Naive B cell (primary cell): ENCODE measurements at places on chromosomes 1 and 21.
A peak's percentile ranks its signal among the peaks of the same experiment; 100 is the strongest.

- H3K27me3 ChIP-seq, result peaks cover 6% of the 10 kb centered on the region
- H3K36me3 ChIP-seq, result no peaks in the 10 kb centered on the region
- no peak for DNase-seq
- H3K4me1 ChIP-seq, result no peaks in the 10 kb centered on the region
- H3K27ac ChIP-seq, result no peak overlapping the region
These were observed 57.6 kb upstream of the FMO3 start for GRCh38 chr1:171032822-171033702.

GRCh38 chr1:193111641-193112090, 6.5 kb upstream of the GLRX2 start:
- no peaks in the 10 kb centered on the region for H3K36me3 ChIP-seq
- no peak overlapping the region for H3K27ac ChIP-seq
- no peak for DNase-seq
- H3K4me3 ChIP-seq, result no peak overlapping the region
- H3K4me1 ChIP-seq, result no peaks in the 10 kb centered on the region

DNA sequence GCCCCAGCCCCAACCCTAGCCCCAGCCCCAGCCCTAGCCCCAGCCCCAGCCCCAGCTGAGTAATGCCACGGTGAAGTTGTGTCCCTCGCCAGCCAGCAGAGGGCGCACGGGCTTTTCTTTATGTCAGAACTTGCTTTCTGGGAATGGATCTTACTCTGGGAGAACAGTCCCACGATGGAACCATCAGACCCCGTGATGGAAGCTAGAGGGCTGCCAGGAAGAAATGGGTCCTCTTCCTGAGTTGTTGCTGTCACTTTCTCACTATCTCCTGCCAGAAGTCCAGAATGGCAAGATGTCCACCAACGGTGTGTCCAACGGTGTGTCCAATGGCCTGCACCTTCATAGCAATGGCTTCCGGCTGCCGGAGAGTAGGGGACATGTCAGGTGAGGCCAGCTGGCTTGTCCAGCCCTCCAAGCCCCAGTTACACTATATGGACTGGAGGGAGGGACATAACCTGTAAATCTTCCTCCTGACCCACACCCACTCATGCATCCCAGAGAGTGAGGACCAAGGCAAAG, 25.1 kb upstream of the TMEM222 start:
- no peaks in the 10 kb centered on the region for H3K27me3 ChIP-seq
- peak; percentile 47 for DNase-seq
- peaks cover 11% of the 10 kb centered on the region for H3K4me1 ChIP-seq
- no peak overlapping the region for H3K4me3 ChIP-seq
- peaks cover 16% of the 10 kb centered on the region for H3K36me3 ChIP-seq
- no peak overlapping the region for H3K27ac ChIP-seq

DNA sequence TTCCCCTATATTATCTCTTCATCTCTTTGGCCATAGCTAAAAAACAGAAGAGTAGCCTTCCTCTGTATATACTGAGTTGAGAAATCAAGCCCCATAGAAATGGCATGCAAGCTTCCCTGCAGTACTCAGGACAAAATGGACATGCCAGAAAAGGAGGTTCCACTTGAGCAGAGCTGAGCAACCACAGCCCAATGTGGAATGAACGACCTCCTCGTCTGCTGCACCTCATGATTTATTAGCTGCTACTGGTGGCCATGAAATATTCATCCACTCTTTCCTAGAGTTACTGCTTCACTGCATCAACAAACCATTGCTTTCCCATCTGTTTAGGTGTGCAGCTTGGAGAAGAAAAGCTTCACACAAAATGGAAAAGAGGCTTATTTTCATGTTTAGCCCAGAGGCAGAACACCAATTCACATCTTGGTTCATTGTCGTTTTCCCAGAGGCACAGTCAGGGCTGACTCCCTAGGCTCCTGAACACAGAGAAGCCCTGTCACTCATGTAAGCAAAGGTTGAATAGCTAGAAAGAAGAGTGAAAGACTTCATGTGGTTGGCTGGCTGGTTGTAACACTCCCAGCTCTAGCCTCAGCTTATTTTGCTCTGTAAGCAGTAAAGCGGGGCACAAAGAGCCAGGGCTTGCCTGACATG, 148.0 kb downstream of the TSEN15 start:
- no peaks in the 10 kb centered on the region for H3K4me1 ChIP-seq
- DNase-seq, result no peak
- no peak overlapping the region for H3K4me3 ChIP-seq
- no peak overlapping the region for H3K27ac ChIP-seq
- no peaks in the 10 kb centered on the region for H3K36me3 ChIP-seq
- H3K27me3 ChIP-seq, result peaks cover 5% of the 10 kb centered on the region

DNA sequence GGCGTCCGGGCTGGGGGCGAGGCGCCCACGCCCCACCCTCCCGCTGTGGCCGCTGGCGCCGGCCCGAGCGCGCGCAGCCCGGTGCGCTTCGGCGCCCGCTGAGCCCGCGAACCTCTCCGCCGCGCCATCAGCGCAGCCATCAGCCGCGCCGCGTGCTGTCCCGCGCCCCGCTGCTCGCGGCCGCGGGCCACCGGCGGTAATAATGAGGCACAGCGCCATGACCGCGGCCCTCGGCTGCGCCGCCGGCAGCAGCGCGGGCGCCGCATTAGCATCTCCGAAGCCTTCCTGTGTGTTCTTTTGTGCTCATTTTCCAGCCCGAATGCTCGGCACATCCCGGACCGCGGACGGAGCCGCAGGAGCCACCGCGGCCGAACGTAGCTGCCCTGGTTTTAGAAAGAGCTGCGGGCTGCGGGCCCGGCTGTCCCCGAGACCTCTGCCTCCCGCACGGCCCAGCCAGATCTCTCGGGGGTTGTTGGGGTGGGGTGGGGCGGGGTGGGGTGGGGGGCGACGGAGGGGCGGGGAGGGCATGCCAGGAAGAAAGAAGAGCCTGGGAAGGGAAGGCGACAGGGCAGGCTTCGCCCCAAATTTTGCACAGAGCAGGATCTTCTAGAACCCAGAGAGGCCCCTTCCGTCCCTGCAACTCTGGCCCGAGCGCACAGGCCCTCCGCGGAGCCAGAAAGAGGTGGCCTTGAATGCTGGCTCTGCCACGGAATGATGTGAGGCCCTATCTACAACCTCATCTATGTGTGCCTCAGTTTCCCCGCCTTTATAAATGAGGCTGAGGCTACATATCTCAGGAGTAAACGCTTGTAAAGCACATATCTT, 55.3 kb downstream of the RRAGC start:
- H3K27ac ChIP-seq, result no peak overlapping the region
- no peak overlapping the region for H3K4me3 ChIP-seq
- H3K27me3 ChIP-seq, result peaks cover 88% of the 10 kb centered on the region
- H3K4me1 ChIP-seq, result no peaks in the 10 kb centered on the region
- no peak for DNase-seq

DNA sequence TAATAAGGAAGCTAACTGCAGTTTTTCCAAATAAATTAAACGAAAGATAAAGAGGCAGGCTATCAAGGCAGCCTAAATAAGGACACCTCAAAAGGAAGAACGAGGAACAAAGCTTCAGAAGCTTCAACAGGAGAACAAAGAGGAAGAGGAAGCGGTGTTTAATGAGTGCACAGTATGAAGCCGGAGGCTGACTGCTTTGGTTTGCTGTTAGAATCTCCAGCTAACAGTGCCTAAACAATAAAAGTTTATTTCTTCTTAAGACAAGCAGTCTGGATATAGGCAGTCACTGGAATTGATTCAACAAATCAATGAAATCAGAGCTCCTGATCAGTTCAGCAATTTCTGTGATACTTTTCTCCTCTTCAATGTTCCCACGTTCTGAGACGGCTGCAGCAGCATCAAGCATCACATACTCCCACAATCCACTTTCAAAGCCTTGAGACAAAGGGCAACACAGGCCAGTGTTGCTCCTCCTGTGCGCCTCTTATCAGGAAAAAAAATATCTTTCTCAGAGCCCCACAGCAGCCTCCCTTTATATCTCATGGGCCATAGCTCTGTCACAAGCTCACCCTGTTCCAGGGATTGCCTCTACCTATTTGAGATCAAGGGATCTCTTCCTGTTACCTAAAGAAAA, 365.6 kb upstream of the ST6GALNAC5 start:
- no peak overlapping the region for H3K4me3 ChIP-seq
- H3K36me3 ChIP-seq, result no peaks in the 10 kb centered on the region

GRCh38 chr1:234546387-234546704, 63.6 kb downstream of the IRF2BP2 start:
- H3K27ac ChIP-seq, result no peak overlapping the region
- no peaks in the 10 kb centered on the region for H3K36me3 ChIP-seq
- no peak overlapping the region for H3K4me3 ChIP-seq
- peaks cover 16% of the 10 kb centered on the region for H3K27me3 ChIP-seq
- no peak for DNase-seq
- no peaks in the 10 kb centered on the region for H3K4me1 ChIP-seq

GRCh38 chr1:4117196-4117595, 217.1 kb upstream of the C1orf174 start:
- no peak overlapping the region for H3K27ac ChIP-seq
- peaks cover 5% of the 10 kb centered on the region for H3K27me3 ChIP-seq
- no peak for DNase-seq
- no peak overlapping the region for H3K4me3 ChIP-seq

GRCh38 chr1:35033346-35033745, 1.6 kb upstream of the ZMYM6 start:
- H3K36me3 ChIP-seq, result no peaks in the 10 kb centered on the region
- no peak overlapping the region for H3K27ac ChIP-seq
- no peak overlapping the region for H3K4me3 ChIP-seq
- DNase-seq, result no peak
- peaks cover 23% of the 10 kb centered on the region for H3K4me1 ChIP-seq
- H3K27me3 ChIP-seq, result no peaks in the 10 kb centered on the region

- H3K4me3 ChIP-seq, result no peak overlapping the region
- no peaks in the 10 kb centered on the region for H3K27me3 ChIP-seq
- no peak for DNase-seq
- no peaks in the 10 kb centered on the region for H3K36me3 ChIP-seq
- peak overlapping the region; percentile 43 for H3K27ac ChIP-seq
- H3K4me1 ChIP-seq, result peaks cover 57% of the 10 kb centered on the region
These were observed 4.3 kb downstream of the STK40 start for GRCh38 chr1:36381405-36381804.

DNA sequence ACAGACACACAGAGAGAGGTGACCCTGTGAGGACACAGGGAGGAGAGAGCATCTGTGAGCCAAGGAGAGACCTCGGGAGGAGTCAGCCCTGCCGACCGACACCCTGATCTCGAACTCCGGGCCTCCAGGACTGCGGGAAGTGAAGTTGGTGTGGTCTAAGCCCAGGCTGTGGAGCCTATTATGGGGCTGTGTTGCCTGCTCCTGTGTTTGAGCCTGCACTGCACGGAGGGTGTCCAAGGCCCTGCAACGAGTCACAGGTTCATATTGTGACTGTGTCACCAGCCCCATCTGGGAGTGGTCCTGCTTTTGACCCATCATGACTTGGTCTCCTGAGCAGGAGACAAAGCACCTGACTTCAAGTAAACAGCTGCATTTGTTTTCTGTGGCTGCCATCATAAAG, 186.0 kb upstream of the AJAP1 start:
- DNase-seq, result no peak
- H3K36me3 ChIP-seq, result no peaks in the 10 kb centered on the region
- H3K27me3 ChIP-seq, result peaks cover 7% of the 10 kb centered on the region
- H3K4me3 ChIP-seq, result no peak overlapping the region
- H3K4me1 ChIP-seq, result no peaks in the 10 kb centered on the region

GRCh38 chr1:117580882-117581281, 25.0 kb upstream of the TENT5C start:
- no peak overlapping the region for H3K4me3 ChIP-seq
- no peaks in the 10 kb centered on the region for H3K27me3 ChIP-seq
- peaks cover 6% of the 10 kb centered on the region for H3K36me3 ChIP-seq
- no peak for DNase-seq

DNA sequence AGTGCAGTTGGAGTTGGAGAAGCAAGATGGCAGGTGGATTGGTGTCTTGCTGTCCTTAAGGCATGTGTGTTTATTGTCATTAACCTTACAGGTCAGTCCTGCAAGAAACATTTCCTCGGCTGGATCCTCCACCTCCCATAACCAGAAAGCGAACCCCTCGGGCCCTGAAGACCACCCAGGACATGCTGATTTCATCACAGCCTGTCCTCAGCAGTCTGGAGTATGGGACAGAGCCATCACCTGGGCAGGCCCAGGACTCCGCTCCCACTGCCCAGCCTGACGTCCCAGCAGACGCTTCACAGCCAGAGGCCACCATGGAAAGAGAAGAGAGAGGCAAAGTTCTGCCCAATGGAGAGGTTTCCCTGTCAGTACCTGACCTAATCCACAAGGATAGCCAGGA, 1.6 kb downstream of the C1orf226 start:
- no peaks in the 10 kb centered on the region for H3K4me1 ChIP-seq
- peaks cover 5% of the 10 kb centered on the region for H3K27me3 ChIP-seq
- no peak for DNase-seq
- H3K36me3 ChIP-seq, result no peaks in the 10 kb centered on the region
- no peak overlapping the region for H3K27ac ChIP-seq

- H3K27ac ChIP-seq, result no peak overlapping the region
- H3K36me3 ChIP-seq, result no peaks in the 10 kb centered on the region
- peaks cover 86% of the 10 kb centered on the region for H3K27me3 ChIP-seq
- DNase-seq, result no peak
- peaks cover 15% of the 10 kb centered on the region for H3K4me1 ChIP-seq
These were observed 3.1 kb upstream of the WNT3A start for GRCh38 chr1:228003461-228004330.

GRCh38 chr1:114330451-114330983, 176.8 kb upstream of the SYT6 start:
- H3K4me1 ChIP-seq, result no peaks in the 10 kb centered on the region
- peaks cover 32% of the 10 kb centered on the region for H3K27me3 ChIP-seq
- H3K27ac ChIP-seq, result no peak overlapping the region
- no peaks in the 10 kb centered on the region for H3K36me3 ChIP-seq
- DNase-seq, result no peak
- H3K4me3 ChIP-seq, result no peak overlapping the region

DNA sequence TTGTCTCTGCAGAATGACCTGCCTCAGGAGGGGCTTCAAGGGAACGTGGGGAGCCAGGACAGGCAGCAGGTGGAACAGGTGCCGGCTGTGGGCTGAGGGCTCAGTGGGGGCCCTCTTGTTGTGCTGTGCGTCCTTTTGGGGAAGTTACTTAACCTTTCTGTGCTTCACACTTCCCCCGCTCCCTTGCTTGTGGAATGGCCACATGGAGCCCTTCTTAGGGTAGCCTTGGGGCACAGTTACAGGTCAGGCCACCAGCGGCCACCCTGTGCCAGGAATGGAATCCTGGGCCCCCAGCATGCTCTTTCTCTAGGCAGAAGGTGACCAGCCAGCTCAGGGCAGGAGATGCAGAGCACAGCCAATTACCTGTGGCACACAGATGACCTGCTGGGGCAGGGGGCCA, 2.6 kb downstream of the IKBKE start:
- H3K4me1 ChIP-seq, result peaks cover 57% of the 10 kb centered on the region
- no peak for DNase-seq
- no peaks in the 10 kb centered on the region for H3K27me3 ChIP-seq
- H3K27ac ChIP-seq, result no peak overlapping the region
- H3K36me3 ChIP-seq, result peaks cover 8% of the 10 kb centered on the region
- H3K4me3 ChIP-seq, result peak overlapping the region; percentile 21

DNA sequence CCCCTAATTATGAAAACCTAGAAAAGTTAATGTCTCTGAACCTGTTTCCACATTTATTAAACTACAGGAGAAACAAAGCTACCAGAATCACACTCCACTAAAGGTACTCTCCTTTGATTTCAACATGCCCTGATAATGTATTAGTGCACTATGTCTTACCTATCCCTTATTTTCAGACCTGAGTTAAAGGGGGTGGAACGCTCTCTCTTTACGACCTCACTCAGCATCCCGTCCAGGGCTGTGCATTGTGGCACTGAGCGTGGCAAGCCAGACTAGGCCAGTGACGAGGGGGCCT, 678 bp downstream of the LSM10 start:
- DNase-seq, result no peak
- peaks cover 61% of the 10 kb centered on the region for H3K4me1 ChIP-seq
- H3K27me3 ChIP-seq, result no peaks in the 10 kb centered on the region
- H3K4me3 ChIP-seq, result peak overlapping the region; percentile 99
